Activated CD8-positive, alpha-beta memory T cell treated with anti-CD3 and anti-CD28 coated beads, Interleukin-2, amount 10 ng/mL, durations not matched to agents 7 days and 5 days (primary cell): ENCODE measurements at places on chromosomes 11 and 22.

DNA sequence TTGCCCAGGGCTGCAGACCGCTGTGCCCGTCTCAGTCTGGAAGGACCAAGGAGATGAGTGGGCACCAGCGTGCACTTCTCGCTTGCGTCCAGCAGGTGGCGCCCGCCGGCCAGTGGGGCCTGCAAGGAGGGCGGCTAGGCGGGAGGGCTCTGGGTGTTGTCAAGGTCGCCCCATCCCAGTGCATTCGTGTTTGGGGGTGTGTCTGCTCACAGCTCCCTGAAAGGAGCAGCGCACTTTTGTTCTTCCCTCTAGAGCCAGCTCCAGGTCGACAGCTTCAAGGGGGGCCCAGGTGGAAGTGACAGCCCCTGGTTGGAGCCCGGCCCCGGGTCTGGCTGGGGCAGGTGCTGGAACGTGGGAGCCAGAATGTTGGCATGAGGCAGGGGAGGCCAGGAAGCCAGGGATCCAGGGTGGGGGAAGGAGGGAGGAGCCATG lies 23.4 kb upstream of the MPPED1 start:
- no peak overlapping the region for H3K4me3 ChIP-seq
- H3K27ac ChIP-seq: no peak overlapping the region
- peaks cover 44% of the 10 kb centered on the region for H3K27me3 ChIP-seq

DNA sequence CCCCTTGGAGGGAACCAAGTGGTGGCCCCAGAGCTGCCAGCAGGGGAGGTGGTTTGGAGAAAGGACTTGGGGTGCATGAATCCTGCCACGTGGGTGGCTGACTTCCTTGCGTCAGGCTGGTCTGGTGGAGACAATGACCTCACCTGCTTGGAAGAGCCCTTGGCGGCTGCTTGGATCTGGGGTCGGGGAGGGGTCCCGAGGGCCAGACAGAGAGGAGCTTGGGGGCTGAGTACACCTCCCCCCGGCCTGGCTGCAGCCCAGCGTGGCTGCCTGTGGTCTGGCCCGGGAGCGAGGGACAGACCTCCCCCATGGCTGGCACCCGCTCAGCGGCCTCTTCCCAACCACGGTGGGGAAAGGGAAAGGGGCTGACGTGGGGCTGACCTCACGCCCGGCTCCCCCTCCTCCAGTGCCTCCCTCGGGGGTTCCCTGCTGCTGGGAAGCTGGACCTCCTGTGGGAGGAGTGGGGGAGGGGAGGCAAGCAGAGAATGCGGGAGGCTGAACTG lies 13.8 kb downstream of the LIF start:
- no peaks in the 10 kb centered on the region for H3K27me3 ChIP-seq
- H3K4me1 ChIP-seq: peaks cover 20% of the 10 kb centered on the region
- H3K27ac ChIP-seq: no peak overlapping the region
- no peak overlapping the region for H3K4me3 ChIP-seq
- H3K36me3 ChIP-seq: no peaks in the 10 kb centered on the region

GRCh38 chr22:45310331-45310976 lies 720 bp downstream of the FAM118A start:
- DNase-seq: peak; percentile 51
- H3K4me1 ChIP-seq: peaks cover 36% of the 10 kb centered on the region
- peak overlapping the region; percentile 71 for H3K27ac ChIP-seq
- H3K4me3 ChIP-seq: peak overlapping the region; percentile 81
- no peaks in the 10 kb centered on the region for H3K27me3 ChIP-seq

GRCh38 chr22:48528221-48528915 lies 1299.3 kb downstream of the BRD1 start:
- H3K4me1 ChIP-seq: no peaks in the 10 kb centered on the region
- H3K27me3 ChIP-seq: no peaks in the 10 kb centered on the region
- no peaks in the 10 kb centered on the region for H3K36me3 ChIP-seq
- DNase-seq: no peak

GRCh38 chr22:40224702-40225101 lies 47.0 kb downstream of the TNRC6B start:
- H3K27me3 ChIP-seq: no peaks in the 10 kb centered on the region
- no peak overlapping the region for H3K4me3 ChIP-seq
- no peak overlapping the region for H3K27ac ChIP-seq
- peaks cover 13% of the 10 kb centered on the region for H3K36me3 ChIP-seq

DNA sequence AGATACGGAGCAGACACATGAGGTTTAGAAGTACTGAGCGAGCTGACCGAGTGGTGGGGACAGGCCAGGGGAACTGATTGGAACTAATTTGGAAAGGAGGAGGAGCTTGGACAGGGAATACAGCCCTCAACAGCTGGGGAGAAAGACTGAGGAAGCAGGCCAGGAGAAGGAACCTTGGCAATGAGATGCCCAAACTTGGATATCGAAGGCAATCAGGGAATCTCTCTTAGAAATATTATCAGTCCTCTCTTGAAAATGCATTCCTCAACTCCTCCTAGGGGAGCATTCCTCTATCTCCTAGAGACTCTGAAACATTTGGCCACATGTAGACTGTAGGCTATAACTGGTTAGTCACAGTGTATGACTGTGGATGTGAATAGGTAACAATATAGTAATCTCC lies 284.6 kb downstream of the GUCY1A2 start:
- no peak for DNase-seq
- no peak overlapping the region for H3K4me3 ChIP-seq
- H3K36me3 ChIP-seq: no peaks in the 10 kb centered on the region

DNA sequence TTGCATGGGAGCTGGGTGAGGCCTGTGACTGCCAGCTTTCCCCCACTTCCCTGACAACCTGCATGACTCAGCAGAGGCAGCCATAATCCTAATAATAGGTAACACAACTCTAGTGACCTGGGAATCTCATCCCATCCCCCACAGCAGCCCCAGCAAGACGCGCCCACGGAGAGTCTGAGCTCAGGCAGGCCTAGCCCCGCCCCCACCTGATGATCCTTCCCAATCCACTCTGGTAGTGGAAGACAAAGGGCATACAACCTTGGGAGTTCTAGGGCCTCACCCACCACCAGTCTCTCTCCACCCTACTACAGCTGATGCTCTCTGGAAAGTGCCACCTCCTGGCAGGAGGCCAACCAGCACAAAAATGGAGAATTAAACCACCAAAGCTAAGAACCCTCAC lies 60.3 kb downstream of the CWF19L2 start:
- no peaks in the 10 kb centered on the region for H3K4me1 ChIP-seq
- no peak overlapping the region for H3K27ac ChIP-seq
- H3K36me3 ChIP-seq: peaks cover 51% of the 10 kb centered on the region

- H3K36me3 ChIP-seq: no peaks in the 10 kb centered on the region
Observed at GRCh38 chr11:24781288-24781687, 284.4 kb downstream of the LUZP2 start.

DNA sequence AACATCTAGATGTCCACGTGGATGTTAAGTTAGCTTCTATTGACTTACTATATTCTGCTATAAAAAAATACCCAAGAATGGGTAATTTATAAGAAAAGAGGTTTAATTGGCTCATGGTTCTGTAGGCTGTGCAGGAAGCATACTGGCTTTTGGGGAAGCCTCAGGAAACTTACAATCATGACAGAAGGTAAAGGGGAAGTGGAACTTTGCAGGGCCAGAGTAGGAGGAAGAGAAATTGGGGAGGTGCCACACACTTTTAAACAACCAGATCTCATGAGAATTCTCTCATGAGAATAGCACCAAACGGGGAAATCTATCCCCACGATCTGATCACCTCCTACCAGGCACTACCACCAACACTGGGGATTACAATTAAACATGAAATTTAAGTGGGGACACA lies 689.3 kb downstream of the METTL15 start:
- H3K27ac ChIP-seq: no peak overlapping the region
- no peak overlapping the region for H3K4me3 ChIP-seq
- H3K4me1 ChIP-seq: no peaks in the 10 kb centered on the region
- no peak for DNase-seq
- H3K27me3 ChIP-seq: no peaks in the 10 kb centered on the region
- H3K36me3 ChIP-seq: no peaks in the 10 kb centered on the region

- H3K27me3 ChIP-seq: peaks cover 74% of the 10 kb centered on the region
- H3K4me3 ChIP-seq: no peak overlapping the region
- H3K36me3 ChIP-seq: peaks cover 2% of the 10 kb centered on the region
- peaks cover 13% of the 10 kb centered on the region for H3K4me1 ChIP-seq
- H3K27ac ChIP-seq: no peak overlapping the region
Observed at GRCh38 chr11:36372101-36372771, 76.1 kb downstream of the PRR5L start.

DNA sequence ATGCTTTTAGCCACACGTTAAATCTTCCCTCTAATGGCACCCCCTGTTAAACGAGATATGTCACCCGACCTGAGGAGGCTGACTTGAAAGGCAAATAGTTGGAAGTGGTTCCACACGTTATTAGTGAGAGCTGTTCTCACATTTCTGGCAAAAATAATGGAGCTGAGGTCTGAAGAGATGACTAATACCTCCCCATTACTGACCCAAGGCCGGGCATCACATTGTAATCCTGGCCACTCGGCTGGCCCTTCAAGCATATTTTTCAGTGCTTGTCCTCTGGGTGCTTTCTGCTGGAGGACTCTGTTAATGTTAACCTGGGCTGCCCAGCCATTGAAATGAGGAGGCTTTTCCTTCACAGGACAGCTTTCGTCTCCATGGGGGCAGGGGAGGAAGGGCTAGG lies 260.0 kb upstream of the CADM1 start:
- peaks cover 8% of the 10 kb centered on the region for H3K27me3 ChIP-seq
- H3K4me1 ChIP-seq: no peaks in the 10 kb centered on the region
- H3K36me3 ChIP-seq: no peaks in the 10 kb centered on the region
- no peak for DNase-seq

GRCh38 chr11:38246451-38246850 lies 1648.4 kb upstream of the RAG2 start:
- no peaks in the 10 kb centered on the region for H3K36me3 ChIP-seq
- H3K27ac ChIP-seq: no peak overlapping the region
- no peaks in the 10 kb centered on the region for H3K4me1 ChIP-seq
- H3K27me3 ChIP-seq: no peaks in the 10 kb centered on the region

DNA sequence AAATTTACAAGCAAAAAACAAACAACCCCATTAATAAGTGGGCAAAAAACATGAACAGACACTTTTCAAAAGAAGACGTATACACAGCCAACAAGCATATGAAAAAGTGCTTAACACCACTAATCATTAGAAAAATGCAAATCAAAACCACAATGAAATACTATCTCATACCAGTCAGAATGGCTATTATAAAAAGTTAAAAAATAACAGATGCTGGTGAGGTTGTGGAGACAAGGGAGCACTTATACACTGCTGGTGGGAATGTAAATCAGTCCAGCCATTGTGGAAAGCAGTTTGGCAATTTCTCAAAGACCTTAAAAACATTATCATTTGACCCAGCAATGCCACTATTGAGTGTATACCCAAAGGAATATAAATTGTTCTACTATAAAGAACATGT lies 72.3 kb downstream of the BBOX1 start:
- no peak for DNase-seq
- no peaks in the 10 kb centered on the region for H3K27me3 ChIP-seq
- H3K36me3 ChIP-seq: no peaks in the 10 kb centered on the region
- H3K4me3 ChIP-seq: no peak overlapping the region
- no peak overlapping the region for H3K27ac ChIP-seq

DNA sequence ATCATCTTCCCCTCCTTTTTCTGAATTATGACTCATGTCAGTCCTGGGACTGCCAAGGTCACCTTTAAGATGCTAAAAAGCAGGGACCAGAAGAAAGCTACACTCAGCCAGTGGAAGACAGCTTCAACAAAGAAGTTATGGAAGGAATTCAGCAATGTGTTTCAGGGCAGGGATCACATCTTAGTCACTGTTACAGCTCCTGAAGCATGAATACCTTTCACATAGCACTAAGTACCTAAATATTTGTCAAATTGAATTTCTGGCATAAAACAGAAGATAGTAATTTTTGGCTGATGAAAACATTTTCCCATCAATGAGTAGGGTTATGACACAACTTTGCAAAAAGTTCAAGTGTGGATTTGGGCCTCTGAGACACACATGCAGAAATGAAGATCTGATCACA lies 5.2 kb downstream of the DDB1 start:
- no peak for DNase-seq
- no peaks in the 10 kb centered on the region for H3K27me3 ChIP-seq
- H3K27ac ChIP-seq: peak overlapping the region; percentile 41
- peaks cover 47% of the 10 kb centered on the region for H3K4me1 ChIP-seq
- peaks cover 58% of the 10 kb centered on the region for H3K36me3 ChIP-seq
- no peak overlapping the region for H3K4me3 ChIP-seq

DNA sequence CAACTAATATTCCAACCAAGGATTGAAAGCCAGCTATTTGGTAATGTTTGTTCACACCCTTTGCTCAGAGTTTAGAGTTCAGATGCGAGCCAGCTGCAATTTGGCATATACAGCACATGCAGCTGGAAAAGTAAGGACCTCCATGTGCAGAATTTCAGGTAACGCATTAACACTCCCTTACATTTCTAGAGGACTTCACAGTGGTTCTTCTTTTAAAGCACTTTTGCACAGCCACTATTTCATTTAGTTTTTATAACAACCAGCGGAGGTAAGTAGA lies 3.4 kb downstream of the POU2AF3 start:
- no peaks in the 10 kb centered on the region for H3K36me3 ChIP-seq
- no peak for DNase-seq
- peaks cover 2% of the 10 kb centered on the region for H3K4me1 ChIP-seq
- peaks cover 73% of the 10 kb centered on the region for H3K27me3 ChIP-seq

GRCh38 chr22:19065929-19066328 lies 56.3 kb downstream of the DGCR2 start:
- no peaks in the 10 kb centered on the region for H3K4me1 ChIP-seq
- DNase-seq: no peak
- no peak overlapping the region for H3K4me3 ChIP-seq
- H3K27ac ChIP-seq: no peak overlapping the region
- H3K27me3 ChIP-seq: no peaks in the 10 kb centered on the region

DNA sequence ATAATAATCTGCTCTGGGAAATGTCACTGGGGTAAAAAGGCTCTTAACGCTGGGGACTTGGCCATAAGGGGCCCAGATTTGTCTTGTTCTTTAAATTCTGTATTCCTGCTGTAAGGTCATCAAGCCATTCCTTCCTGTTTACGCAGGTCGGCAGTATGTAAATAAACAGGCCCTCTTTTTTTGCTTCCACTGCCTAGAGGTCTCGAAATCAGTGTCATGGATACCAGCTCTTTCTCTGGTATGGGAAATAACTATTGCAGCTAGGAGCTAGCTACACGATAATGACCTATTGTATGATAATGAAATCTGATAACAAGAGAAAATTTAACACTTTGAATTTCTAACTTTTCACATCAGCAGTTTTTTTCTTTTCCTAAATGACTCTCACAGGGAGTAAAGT lies 209.2 kb upstream of the NARS2 start:
- no peak overlapping the region for H3K27ac ChIP-seq
- H3K27me3 ChIP-seq: peaks cover 19% of the 10 kb centered on the region
- H3K4me1 ChIP-seq: no peaks in the 10 kb centered on the region
- H3K4me3 ChIP-seq: no peak overlapping the region
